Ureter (tissue), 1 donor: ENCODE measurements at places on chromosomes 3 and 15.
A peak's percentile ranks its signal among the peaks of the same experiment; 100 is the strongest.

- DNase-seq, result no peak
Measured at GRCh38 chr3:4850211-4850927, 128.9 kb upstream of the BHLHE40 start.

- peak; percentile 31 for DNase-seq
Measured at GRCh38 chr15:68302729-68303128, 25.2 kb downstream of the FEM1B start.

DNA sequence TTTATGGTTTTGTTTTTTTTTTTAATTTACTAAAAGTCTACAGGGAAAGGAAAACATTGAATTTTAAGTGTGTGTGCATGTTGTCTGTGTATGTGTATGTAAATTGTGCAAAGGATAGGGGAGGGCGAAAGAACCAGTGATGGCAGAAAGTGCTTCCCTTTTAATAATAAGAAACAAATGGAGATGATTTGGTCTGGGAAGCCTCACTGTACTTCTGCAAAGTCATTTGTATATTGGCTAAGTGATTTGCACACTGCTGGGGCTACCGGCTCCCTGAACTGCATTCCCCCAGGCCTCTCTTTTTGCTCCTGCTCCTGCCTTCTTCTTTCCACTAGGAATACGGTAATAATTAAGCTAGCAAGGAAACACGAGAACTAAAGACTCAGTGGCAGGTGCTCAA is 101.2 kb downstream of the CD47 start:
- DNase-seq, result no peak

DNA sequence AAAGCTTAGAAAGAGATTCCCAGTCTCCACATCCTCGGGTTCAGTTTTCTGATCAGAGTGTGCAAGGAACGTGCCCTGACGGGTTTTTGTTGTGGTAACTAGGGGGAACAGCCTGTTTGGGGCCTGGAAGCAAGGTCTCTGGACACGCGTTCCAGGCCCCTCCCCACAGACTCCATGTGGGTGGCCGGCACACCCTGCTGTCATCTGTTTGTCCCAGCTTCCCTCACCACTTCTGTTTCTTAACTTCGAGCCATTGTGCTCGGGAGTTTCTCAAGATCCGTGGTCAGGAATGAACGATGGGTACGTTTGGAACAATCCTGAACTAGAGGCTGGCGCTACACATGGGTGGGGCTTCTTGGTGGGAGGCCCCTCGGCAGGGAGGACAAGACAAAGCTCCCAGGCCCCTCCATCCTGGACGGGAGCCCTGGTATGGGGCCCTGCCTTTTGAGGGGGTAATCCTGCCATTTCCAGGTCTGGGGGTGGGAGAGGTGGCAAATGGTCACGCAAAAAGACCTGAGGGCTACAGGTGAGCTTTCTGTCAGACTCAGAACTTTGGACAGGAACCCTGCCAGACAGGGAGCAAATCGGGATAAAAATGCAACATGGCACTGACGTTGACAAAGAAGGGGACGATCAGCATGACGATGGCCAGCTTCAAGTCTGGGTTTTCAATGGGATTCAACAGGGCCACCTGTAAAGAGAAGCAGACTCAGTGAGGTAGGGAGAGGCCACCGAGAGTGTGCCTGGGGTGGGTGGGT is 8.5 kb upstream of the MUSTN1 start:
- DNase-seq, result no peak

- DNase-seq, result no peak
Measured at GRCh38 chr3:124986192-124987143, 51.9 kb upstream of the MUC13 start.

DNA sequence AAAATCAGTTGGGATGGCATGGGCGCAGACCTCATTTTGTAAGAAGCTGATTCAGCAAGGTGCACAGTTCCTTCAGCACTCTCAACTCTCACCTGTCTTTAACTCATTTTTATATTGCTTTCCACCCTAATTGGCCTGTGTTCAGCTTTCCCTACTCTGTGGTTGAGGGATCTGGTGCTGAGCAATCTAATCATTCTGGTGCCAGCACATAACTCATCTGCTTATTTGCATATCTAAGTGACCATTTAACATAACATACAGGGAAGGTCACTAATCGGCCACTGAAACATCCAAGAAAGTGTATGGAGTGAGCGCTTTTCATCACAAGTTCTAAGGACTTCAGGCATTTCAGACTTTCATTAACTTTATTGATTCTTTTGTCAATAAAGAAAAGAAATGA is 303.4 kb upstream of the ROPN1 start:
- DNase-seq, result no peak

- no peak for DNase-seq
Measured at GRCh38 chr3:157805538-157805937, 300.7 kb downstream of the SHOX2 start.

- no peak for DNase-seq
Measured at GRCh38 chr15:75695220-75695619, 17.4 kb downstream of the CSPG4 start.

GRCh38 chr3:17820275-17820674 is 77.8 kb upstream of the TBC1D5 start:
- DNase-seq, result no peak

- DNase-seq, result no peak
Measured at GRCh38 chr3:66565301-66565700, 64.5 kb upstream of the LRIG1 start.

DNA sequence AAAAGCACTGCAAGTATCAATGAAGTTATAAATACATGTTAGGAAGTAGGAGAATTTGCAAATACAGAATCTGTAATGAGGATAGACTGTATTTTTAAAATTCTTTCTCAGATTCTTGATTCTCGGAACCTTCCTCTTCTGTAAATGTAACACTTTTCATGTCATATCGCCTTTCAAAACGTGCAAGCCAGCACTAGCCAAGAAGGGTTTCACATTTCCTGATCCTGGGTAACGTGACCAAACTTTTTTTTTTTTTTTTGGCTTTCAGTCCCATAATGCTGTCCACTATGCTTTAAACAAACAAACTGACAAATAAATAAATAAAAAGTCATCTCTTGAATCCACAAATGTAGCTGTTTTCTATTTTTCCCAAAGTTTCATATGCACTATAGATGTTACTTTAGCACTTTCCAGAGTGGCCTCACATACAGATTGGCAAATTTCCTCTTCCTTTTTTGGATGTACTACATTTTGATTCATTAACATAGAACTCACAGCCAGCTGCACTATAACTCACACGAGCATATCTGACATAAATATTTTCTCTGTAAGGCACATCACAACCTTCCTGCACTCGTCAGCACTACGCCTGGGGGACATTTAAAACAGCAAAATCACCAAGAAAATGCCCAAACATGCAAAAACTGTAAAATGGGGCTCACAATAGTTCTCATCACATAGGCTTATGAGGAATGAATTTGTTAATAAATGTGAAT is 208.1 kb downstream of the OSBPL10 start:
- DNase-seq, result no peak

GRCh38 chr3:114451561-114452018 is 157.8 kb downstream of the TIGIT start:
- DNase-seq, result peak; percentile 50

DNA sequence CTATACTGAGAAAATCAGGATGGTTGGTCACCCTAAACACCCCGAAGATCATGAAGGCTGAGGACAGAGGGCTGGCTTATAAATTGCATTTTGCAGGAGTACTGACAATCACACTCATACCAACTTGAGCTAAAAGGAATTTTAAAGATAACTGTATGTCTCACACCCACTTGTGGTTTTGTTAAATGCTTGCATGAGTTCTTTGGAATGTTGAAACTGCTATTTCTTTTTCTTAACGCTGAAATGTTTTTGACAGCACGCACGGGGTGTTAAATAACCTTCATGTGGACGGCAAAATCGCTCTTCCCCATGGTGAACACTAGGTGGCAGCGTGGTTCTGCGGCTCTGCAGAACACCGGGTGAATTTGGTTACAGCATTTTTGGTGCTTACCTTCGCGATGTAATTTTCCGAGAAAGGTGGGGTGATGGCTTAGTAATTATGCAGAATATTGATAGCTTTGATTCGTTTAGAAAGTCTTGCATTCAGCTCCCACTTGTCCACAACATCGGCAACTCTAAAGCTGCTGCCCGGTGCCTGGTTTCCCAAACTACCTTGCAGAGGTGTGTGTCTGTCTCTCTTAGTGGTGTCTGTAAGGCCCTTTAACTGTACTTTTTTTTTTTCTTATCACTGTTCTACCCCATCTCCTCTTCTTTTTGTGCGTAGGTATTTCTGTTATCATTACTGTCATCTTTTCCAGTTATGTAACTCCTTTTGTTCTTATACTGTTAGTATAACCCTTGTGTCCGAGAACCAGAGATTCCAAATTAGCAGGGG is 51.7 kb downstream of the ARNT2 start:
- peak; percentile 57 for DNase-seq

GRCh38 chr15:89475661-89476060 is 20.7 kb downstream of the RHCG start:
- no peak for DNase-seq

- DNase-seq, result no peak
Measured at GRCh38 chr3:105394177-105394576, 27.5 kb downstream of the ALCAM start.

- DNase-seq, result no peak
Measured at GRCh38 chr3:169545606-169546005, 117.9 kb downstream of the MECOM start.

DNA sequence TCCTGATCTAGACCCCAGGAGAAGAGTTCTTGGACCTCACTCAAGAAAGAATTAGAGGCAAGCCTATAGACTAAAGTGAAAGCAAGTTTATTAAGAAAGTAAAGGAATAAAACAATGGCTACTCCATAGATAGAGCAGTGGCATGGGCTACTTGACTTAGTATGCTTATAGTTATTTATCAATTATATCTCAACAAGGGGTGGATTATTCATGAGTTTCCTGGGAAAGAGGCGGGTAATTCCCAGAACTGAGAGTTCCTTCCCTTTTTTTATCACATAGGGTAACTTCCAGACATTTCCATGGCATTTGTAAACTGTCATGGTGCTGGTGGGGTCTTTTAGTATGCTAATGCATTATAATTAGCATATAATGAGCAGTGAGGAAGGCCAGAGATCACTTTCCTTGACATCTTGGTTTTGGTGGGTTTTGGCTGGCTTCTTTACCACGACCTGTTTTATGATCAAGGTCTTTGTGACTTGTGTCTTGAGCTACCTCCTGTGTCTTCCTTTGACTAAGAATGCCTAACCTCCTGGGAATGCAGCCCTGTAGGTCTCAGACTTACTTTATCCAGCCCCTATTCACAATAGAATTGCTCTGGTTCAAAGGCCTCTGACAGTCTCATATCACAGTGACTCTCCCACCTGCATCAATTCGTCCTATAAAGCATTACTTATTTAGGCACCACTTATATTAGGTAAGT is 35.3 kb upstream of the PLSCR2 start:
- no peak for DNase-seq

- no peak for DNase-seq
Measured at GRCh38 chr15:68249058-68249713, 19.7 kb upstream of the CLN6 start.

DNA sequence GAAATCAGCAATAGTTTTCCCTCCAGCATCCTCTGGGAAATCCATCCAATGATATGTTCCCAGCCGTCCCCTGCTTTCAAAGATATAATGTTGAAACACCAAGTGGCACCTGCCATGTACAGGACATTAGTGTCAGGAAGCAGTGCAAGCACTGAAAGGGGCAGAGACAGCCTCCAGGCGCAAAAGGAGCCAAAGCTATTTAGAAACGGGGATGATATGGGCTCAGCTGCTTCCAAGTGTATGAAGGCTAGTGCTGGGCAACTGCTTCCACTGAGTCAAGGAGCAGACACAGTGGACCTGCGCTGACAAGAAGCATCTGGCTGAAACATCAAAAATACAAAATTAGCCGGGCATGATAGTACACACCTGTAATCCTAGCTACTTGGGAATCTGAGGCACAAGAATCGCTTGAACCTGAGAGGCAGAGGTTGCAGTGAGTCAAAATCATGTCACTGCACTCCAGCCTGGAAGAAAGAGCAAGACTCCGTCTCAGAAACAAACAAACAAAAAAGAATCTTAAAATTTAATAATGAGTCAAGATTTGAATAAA is 119.7 kb downstream of the AQP9 start:
- DNase-seq, result no peak

DNA sequence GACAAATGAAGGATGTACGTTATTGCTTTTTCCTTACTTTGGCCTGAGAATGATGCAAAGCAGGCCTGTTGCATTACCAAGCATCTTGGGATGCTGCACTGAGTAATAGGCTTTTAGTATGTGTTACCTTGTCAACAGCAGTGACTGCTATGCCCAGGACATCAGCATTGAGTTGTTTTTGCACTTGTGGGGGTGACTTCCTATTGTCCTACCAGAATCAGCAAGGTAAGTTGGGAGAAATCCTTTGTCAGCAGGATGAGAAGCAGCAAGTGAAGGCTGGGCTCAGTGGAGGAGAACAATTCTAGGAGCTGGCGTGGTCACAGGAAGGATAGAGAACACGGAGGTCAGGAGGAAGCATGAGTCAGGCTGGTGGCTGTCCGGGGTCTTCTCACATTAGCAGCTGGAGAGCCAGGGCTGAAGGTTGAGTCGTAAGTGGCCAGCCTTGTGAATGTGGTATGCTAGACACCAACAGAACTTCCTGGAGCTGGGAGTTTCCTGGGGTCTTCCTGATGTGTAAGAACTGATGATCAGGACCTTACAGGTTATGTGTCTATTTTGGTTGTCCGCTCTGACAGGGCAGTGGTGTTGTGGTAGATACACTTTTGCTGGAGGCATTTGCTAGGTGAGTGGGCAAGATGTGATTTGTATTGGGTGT is 142.7 kb downstream of the FNDC3B start:
- DNase-seq, result no peak

DNA sequence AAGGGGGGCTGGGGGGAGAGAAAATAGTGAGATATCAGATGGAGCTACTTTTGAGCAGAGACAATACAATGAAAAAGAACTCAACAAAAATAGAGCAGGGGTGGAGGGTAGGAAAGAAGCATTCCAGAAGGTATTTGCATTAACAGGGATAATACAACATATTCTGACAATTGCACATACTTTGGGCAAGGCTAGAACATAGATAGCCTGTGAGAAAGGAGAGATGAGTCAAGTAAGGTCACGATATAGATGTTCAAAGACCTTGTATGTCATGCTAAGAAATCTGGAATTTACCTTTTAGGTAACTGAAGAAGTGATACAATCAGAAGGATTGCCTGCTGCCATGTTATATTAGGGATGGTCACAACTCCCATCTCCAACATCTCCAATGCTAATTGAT is 155.2 kb downstream of the GSK3B start:
- DNase-seq, result no peak

GRCh38 chr15:80374441-80374840 is 29.7 kb upstream of the ARNT2 start:
- no peak for DNase-seq

GRCh38 chr3:14699643-14700042 is 24.7 kb downstream of the C3orf20 start:
- no peak for DNase-seq

DNA sequence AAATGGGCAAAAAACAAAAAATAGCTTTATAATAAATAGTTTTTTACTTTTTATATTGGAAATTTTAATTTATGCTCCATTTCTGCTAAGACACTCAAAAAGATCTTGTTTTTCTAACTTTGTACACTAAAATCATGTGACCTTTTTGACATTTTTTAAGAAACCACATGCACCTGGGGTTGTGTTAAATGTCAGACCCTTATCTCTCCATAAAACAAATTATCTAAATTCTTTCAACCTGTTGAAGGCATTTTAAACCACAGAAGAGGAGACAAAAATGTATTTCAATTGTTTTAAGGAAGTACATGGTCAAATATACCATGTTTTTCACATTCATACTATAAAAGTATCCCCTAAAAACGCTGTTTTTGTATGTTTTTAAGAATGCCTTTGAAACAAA is 29.2 kb downstream of the IFT80 start:
- no peak for DNase-seq
